ENCODE measurements at places on chromosomes 5 and 9.
A peak's percentile ranks its signal among the peaks of the same experiment; 100 is the strongest.

GRCh38 chr5:118628660-118629354 lies 359.5 kb downstream of the DTWD2 start:
- peak; percentile 1 for DNase-seq

DNA sequence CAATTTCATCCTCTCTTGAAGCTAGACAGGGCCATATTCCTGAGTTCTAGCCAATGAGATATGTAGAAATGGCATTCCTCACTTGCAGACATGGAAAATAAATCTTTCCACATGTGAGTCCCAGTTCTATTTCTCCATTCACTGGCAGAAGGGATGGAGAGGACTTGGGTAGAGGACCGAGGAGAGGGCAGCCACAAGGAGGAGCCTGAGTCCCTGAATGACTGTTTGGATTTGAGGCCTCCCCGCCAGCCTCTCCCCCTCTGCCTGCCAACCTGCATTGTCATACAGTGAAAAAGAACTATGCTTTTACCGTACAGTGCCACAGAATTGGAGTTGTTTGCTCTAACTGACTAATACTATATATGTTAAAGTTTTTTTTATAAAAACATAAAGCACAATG lies 583.0 kb upstream of the WWC1 start:
- no peak for DNase-seq

GRCh38 chr5:16489322-16489791 lies 23.8 kb upstream of the ZNF622 start:
- DNase-seq, result no peak

DNA sequence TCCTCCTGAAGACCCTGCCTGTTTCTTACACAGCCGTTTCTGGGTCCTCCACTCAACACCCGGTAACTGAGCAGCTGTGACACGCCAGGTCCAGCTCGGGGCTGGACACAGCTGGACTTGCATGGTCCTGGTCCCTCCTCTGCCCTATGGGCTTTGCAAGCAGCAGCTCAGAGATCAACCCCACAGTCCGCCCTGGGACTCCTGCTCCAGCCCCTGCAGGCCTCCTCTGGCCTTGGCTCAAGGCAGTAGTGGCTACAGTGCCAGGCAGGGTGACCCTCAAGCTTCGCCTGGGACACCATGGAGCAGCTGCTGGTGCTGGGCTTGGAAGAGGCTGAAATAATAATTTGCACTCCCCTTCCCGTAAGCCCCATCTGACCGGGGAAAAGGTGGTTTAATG lies 66.1 kb upstream of the OLFM1 start:
- DNase-seq, result no peak

DNA sequence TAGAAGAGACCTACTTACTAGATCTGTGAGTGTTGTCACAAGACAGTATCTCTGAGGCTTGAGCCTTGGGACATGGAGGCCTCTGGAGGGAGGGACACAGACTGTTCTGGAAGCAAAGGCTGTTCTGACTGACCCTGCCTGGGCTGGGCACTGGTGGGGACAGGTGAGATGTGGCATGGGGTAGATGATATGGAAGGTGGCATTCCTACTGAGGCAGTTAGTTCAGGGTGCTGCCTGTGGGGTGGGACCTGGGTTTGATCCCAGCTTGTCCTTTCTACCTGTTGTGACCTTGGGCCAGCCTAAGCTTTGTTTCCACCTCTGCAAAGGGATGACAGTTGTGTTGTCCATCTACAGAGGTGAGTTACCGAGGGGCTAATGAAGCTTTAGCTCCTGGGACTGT lies 140.2 kb downstream of the C9orf50 start:
- DNase-seq, result no peak

DNA sequence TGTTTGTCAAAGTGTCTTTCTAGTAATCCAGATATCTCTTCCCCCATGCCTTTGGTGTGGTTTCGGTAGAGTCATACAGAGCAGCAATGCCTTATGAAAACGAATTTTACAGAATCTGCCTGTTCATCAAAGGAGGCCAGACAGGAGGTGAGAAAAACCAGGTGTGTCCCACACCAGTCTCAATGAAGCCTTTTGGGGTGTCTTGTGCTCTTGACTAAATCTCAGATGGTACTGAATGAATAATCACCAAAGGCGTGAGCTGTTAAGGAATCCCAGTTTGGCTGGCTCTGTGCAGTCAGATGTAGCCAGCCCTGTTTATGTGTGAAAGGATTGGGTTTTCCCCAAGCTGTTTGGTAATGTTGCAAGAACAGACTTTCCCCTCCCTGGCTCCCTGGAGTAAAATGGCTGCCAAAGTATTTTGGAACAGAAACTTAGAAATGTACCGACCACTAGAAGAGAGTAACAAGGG lies 70.8 kb upstream of the CDKN2B start:
- DNase-seq, result peak; percentile 47

- DNase-seq, result no peak
Observed at GRCh38 chr9:109974143-109974917, 194.3 kb downstream of the PALM2AKAP2 start.

GRCh38 chr5:125199968-125200865 lies 453.8 kb upstream of the ZNF608 start:
- DNase-seq, result no peak

DNA sequence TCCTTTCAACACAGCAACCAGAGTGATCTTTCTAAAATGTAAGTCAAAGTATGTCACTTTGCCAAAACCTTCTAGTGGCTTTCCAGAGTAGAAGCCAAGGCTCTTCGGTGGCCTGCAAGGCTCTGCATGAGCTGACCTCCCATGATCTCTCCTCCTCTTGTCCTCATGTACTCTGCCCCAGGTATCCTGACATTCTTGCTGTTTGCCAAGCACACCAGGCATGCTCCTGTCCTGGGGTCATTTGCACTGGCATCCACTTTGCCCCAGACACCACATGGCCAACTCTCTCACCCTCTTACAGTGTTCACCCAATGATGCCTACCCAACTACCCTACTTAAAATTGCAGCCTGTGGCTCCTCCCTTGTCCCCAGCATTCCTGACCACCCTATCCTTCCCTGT lies 86.3 kb downstream of the ZNF618 start:
- DNase-seq, result no peak

GRCh38 chr5:133697536-133698258 lies 85.4 kb upstream of the FSTL4 start:
- no peak for DNase-seq

DNA sequence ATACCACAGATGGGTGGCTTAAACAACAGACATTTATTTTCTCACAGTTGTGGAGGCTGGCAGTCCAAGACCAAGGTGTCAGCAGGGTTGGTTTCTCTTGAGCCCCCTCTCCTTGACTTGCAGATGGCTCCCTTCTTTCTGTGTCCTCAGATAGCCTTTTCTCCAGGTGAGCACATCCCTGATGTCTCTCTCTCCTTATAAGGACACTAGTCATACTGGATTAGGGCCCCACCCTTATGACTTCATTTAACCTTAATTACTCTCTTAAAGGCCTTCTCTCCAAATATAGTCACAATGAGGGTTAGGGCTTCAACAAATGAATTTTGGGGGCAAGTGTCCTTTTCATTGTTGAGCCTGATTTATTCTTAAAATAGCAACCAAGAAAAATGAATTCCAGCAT lies 14.7 kb downstream of the PTGER4 start:
- no peak for DNase-seq

DNA sequence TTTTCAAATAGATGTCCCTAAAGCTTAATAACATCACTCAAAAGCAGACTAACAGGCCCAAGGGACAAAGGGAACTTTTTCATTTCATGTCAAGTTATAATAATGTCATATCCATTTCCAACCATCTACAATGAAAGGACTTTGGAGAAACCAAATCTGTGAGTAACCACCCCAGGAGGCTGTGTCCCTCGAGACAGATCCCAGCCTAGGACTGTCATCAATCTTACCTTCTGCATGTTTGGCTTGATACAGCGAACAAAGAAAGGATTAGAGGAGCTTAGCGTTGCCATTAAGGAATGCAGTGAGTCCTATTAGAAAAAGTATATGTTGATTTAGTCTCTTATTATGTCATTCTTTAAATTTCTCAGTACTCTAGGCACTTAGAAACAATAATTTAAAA lies 137.8 kb upstream of the RETREG1 start:
- no peak for DNase-seq

GRCh38 chr9:34170237-34170991 lies 8.4 kb upstream of the UBAP1 start:
- no peak for DNase-seq

- no peak for DNase-seq
Observed at GRCh38 chr5:147986134-147986757, 77.5 kb upstream of the SPINK5 start.

DNA sequence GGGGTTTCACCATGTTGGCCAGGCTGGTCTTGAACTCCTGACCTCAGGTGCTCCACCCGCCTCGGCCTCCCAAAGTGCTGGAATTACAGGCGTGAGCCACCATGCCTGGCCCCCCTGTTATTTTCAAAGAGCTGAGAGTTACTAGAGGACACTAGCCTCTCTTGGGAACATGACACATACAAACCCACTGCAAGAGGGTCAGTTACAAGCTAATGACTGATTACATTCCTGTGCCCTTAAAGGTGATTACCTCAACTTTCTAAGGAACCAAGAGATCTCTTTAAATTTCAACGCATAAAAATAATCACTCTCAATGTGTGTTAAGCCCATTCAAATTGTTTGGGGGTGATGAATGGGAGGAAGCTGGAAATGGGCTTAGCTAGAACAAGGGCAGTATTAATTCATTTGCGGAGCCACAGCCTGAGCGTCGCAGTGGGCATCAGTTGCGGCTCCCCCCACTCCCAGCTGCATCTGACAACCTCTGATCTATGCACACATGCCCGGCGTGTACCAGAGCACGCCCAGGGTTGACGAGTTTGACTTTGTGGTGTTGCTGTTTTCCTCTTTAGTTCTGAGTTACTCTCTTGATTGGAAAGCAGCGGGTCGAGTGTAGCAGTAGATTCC lies 146.9 kb downstream of the GOLPH3 start:
- DNase-seq, result no peak

- peak; percentile 68 for DNase-seq
Observed at GRCh38 chr9:18985464-18985951, 47.5 kb downstream of the SAXO1 start.

DNA sequence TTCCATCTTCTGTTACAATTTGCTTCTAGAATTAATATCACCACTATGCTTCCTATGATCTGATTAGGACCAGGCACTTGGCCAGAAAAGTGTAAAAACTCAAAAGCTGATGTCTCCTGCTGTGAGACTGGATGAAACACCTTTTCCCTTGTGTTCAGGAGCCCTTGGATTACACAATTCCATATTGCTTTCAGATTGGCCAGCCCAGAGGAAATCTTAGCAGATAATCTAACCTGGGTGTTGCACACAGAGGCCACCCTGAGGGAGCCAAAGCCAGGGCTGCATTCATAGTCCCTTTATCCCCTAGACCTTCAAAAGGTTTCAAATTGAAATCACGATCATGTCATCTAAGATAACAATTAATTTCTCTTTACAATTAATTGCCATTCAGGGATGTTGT lies 94.1 kb upstream of the SELENOP start:
- no peak for DNase-seq

GRCh38 chr5:72543811-72544210 lies 36.6 kb upstream of the ZNF366 start:
- no peak for DNase-seq

DNA sequence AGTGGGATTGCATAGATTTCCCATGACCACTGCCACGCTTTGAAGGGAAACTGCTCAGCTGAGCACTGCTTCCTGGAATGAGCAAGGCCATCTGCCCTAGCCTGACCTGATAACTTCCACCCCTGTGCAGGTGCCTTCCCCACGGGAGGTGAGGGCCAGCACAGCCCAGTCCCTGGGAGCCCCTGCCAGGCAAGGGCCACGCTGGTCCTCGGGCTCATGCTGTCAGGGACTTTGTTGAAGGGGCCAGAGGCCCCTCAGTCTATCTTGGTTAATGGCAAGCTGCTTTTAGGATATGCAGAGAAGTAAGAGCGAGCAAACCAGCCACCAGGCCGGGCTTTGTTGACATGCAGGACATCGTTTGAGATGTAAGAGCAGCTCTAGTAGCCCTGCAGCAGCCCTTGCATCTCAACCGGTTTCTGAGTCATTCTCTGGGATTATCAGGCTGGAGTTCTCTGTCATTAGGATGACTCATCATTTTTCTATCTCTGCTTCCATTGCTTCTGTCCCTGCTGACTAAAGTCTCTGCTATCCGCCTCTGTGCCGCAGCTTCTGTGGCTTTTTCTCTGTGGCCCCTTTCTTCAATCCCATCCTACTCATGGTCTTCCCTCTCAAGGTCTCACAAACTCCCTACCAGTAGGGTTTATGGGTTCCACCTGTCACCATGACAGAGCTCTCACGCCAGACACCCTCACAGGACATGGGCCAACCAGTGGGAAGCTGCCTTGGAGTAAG lies 30.6 kb upstream of the IQGAP2 start:
- DNase-seq, result peak; percentile 77

- no peak for DNase-seq
Observed at GRCh38 chr5:22844155-22844554, 9.0 kb downstream of the CDH12 start.

- DNase-seq, result no peak
Observed at GRCh38 chr5:41542183-41542582, 31.8 kb upstream of the PLCXD3 start.

GRCh38 chr9:128703616-128704355 lies 1.5 kb downstream of the PKN3 start:
- DNase-seq, result no peak

Measured in fibroblast of skin of left biceps (primary cell).